ENCODE measurements at places on chromosomes 1 and 21.
A peak's percentile ranks its signal among the peaks of the same experiment; 100 is the strongest.

DNA sequence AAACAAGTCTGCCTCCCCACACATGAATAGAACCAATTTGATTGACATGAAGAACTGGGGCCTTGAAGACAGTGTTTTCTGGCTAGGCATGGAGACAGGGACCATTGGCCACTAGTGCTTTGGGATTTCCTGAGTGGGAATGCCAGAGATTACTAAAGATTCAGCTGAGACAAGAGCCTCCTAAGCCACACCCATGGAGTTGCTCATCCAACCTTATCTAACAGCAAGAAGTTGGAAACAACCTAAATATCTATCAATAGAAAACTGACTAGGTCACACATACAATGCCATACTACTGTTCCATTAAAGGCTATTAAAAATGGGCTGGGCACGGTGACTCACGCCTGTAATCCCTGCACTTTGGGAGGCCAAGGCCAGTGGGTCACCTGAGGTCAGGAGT lies 184.1 kb downstream of the ZBTB18 start:
- DNase-seq: no peak

DNA sequence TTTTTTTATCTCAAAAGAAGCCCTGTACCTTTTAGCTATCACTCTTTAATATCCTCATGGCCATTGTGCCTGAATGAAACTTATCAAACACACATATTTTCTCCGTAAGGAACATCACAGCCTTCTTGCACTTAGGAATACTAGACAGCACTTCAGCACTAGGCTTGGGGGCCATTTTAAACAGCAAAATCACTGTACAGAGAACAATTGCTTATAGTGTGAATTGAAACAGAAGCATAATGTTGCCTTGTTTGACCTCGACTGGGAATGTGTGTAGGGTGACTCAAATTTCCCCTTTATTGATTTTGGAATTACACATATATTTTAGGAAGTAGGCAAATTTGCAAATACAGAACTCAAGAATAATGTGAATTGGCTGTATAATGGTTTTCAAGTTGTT lies 36.4 kb downstream of the KYAT3 start:
- DNase-seq: no peak

GRCh38 chr1:204286315-204286714 lies 72.5 kb upstream of the GOLT1A start:
- DNase-seq: peak; percentile 58

DNA sequence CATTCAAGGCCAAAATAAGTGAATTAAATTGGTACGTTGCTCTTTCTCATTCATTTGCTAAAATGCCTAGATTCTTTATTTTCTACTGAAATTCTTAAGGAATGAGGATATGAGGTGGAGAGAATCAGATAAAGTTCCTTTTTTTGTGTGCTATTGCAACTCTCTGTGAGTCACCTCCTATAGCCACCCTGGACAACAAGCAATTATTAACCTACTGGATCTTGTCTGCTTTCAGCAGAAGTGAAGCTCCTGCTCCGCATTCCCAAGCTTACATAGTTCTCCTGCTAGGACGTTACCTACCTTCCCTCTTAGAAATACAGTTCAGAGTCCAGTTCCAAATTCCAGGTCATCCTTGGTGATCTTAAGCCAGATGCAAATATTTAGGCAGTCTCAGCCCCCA lies 4.8 kb upstream of the KCNJ6 start:
- no peak for DNase-seq

DNA sequence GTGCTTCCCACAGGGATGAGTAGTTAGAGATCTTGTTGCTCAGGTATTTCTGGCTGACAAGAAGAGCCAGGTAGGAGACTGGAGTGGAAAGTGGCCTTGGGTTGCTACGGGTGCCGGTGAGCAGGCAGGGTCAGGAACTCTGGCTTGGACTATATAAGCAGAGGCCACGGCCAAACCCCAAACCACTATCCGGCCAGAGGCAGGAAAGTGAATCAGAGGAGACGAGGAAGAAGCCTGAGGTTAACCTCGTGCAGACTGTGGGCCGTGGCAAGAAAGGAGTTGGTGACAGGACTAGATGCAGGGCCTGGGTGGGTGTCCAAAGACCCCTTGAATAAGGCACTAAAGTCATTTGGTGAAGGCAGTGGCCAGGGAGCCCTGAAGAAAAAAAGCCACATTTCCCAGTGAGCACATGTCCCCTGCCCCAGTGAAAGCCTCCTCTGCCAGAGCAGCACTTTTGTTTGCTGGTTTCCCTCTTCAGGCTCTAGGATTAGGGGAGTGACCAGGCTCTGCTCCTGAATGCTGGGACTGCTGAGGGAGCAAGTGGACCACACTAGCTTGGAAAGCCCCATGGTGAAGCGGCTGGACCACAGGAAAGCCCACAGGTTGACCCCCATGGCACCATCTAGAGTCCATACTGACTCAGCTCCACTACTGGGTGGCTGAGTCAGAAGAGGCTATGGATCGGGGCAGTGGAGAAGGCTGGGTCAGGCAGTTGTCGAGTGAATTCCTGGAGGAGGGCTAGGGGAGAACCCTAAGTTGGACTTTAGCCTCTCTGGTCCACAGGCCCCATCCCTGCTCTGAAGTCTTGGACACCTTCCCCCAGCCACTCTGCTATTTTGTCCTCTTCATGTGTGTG lies 23.4 kb downstream of the CSF1 start:
- no peak for DNase-seq

Measured in NCI-H146 (cell line).